ENCODE measurements at places on chromosomes 12 and 14. TPM values are rescaled to one million over a fixed set of nuclear protein-coding genes. Genes with fewer than 3 reads are reported as not detected.

- H3K27me3 ChIP-seq = no peaks in the 10 kb centered on the region
- no peaks in the 10 kb centered on the region for H3K36me3 ChIP-seq
- H3K4me1 ChIP-seq = peaks cover 38% of the 10 kb centered on the region
- no peak for DNase-seq
- H3K27ac ChIP-seq = no peak overlapping the region
These were observed 26.8 kb downstream of the P2RX4 start for GRCh38 chr12:121236776-121237175.

DNA sequence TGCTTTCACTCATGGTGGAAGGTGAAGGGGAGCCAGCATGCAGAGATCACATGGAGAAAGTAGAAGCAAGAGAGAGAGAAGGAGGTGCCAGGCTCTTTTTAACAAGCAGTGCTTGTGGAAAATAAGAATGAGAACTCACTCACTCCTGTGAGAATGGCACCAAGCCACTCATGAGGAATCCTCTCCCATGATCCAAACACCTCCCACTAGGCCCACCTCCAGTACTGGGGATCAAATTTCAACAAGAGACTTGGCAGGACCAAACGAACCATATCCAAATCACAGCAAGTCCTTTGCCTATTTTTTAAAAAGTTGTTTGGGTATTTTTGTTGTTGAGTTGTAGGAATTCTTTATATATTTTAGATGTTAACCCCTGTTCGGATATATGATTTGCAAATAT lies 245.9 kb upstream of the ARID2 start:
- H3K4me1 ChIP-seq = no peaks in the 10 kb centered on the region
- DNase-seq = no peak
- no peaks in the 10 kb centered on the region for H3K36me3 ChIP-seq
- no peaks in the 10 kb centered on the region for H3K27me3 ChIP-seq

DNA sequence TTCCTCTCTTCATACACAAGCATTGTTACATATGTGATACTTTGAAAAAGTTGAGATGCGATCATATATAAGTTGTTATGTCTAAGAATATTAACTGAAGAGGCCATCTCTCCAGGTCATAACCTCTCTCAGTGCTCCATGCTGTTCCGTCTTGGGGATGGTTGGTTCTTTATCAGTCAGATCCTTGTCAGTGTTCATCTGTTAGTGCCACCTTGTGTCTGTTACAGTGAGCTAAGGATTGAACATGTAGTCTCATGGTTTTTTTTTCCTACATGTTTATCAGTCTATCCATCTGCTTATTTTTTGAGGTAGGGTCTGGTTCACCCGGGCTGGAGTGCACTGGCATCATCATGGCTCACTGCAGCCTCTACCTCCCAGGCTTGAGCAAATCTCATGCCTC lies 30.5 kb downstream of the EP400 start:
- H3K27me3 ChIP-seq = no peaks in the 10 kb centered on the region
- H3K4me1 ChIP-seq = no peaks in the 10 kb centered on the region
- DNase-seq = no peak
- H3K4me3 ChIP-seq = no peak overlapping the region

GRCh38 chr12:118526255-118527095 lies 150.1 kb downstream of the SUDS3 start:
- no peaks in the 10 kb centered on the region for H3K4me1 ChIP-seq
- no peaks in the 10 kb centered on the region for H3K36me3 ChIP-seq
- DNase-seq = no peak

DNA sequence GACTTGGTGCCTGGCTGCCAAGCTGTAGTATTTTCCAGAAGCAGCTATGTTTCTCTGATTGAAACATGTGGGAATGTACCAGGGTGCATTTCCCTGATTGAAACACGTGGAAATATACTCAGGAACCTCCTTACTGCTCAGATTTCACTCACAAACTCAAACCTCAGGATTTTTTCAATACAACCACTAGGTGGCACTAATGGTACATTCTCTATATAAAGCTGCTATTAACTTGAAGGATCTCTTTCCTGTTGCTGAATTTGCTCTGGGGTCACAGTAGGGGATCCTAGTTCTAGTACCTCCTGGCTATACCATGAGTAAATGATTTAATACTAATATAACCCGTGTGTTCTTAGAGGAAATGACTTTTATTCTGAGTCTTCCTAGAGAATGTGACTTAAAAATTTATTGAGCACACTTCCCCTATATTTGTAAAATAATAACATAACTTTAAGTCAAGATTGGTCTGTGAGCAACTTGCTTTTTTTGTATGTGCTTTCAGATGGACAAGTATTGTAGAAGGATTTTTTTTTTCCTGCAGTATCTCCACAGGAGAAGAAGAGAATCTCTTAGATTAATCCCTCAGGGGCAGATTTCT lies 173.8 kb upstream of the MIS18BP1 start:
- peak; percentile 6 for DNase-seq
- no peaks in the 10 kb centered on the region for H3K36me3 ChIP-seq
- H3K4me1 ChIP-seq = no peaks in the 10 kb centered on the region

DNA sequence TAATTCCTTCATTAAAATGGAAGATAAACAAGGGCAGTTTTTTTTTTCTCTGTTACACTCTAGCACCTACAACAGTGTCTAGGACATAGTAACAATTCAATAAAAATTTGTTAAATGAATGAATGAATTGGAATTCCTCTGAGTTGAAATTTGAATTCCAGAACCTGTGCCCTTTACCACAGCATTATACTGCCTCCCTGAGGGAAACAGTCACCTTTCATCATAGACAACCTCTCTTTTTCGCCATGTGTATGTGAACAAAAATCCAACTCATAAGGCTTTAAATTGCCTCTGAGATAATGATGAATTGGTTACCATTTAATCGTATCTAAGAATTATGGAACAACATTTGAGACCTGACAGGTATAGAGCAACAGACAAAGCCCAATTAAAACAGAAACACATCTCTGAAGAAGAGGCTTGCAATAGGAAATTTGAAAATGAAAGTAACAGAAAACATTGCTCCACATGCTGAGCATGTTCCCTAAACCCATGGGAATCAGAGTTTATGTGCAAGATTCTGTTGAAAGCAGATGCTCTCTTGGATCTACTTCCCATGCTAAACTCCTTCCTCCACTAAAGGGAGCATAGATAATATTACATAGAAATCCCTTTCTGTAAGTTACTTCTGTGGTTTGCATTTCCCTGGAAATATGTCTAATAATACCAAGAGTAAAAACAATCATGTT lies 657.8 kb downstream of the GALC start:
- H3K36me3 ChIP-seq = no peaks in the 10 kb centered on the region
- H3K4me1 ChIP-seq = 0 out of 2 replicates have a peak, but pooled peaks cover 3% of the 10 kb centered on the region
- DNase-seq = no peak
- no peak overlapping the region for H3K4me3 ChIP-seq
- H3K27ac ChIP-seq = no peak overlapping the region
- H3K27me3 ChIP-seq = no peaks in the 10 kb centered on the region

DNA sequence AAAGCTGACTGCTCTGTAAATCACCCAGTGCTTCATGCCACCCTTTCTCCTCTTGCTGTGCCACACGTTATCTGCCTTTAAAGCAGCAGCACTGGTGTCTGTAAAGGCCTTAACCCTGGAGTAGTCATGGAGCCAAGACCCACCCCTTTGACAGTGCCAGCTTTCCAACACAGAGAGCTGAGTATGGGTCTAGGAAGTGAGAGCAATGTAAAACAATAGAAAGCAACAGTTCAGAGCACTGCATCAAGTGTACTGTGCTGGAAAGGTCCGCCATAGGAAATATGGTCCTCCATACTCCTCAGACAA lies 139.5 kb downstream of the DAD1 start:
- H3K27me3 ChIP-seq = no peaks in the 10 kb centered on the region
- no peak for DNase-seq
- no peaks in the 10 kb centered on the region for H3K36me3 ChIP-seq
- no peak overlapping the region for H3K4me3 ChIP-seq

DNA sequence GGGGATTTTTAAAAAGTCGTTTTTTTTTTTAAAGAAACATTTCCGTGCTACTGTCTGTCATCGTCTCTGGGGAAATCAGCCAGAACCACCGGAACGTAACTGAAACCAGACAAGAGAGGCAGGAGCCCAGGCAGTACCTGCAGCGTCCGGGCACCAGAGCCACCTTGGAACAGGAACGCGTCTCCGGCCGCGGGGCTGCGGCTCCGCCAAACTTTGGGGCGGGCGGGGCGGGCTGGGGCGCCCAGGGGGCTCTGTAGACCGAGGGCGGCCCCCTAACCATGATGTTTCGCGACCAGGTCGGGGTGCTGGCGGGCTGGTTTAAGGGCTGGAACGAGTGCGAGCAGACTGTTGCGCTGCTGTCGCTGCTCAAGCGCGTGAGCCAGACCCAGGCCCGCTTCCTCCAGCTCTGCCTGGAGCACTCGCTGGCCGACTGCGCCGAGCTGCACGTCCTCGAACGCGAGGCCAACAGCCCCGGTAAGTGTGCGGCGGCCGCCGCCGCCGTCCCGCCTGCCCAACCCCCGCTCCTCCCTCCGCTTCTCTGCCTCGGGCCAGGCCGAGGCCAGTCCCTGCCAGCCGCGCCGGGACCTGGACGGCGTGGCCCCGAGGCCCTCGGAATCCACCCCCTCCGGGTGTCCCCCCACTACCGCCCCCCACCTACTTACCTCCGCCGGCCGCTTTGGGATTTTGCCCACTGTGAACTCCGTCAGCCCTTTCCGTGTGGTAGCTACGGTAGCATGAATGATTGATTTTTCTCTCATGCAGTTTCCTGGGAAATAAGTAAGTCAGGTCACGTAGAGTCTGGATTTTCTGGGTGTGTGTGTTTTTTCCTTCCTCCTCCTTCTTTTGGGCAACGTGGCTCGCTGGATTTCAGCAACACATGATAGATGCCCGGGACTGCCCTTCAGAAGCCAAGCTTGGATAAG lies 972 bp downstream of the SAMD4A start:
- H3K4me3 ChIP-seq = peak overlapping the region; percentile 87
- H3K27ac ChIP-seq = peak overlapping the region; percentile 66
- peak; percentile 69 for DNase-seq
- H3K4me1 ChIP-seq = peaks cover 18% of the 10 kb centered on the region
- H3K36me3 ChIP-seq = peaks cover 13% of the 10 kb centered on the region

The GRIP1 gene
- 8.2 TPM for total RNA-seq

The ABCD4 gene
- 30.6 TPM for total RNA-seq
